ENCODE measurements at places on chromosomes 3 and 15. TPM values are rescaled to one million over a fixed set of nuclear protein-coding genes. Genes with fewer than 3 reads are reported as not detected.

GRCh38 chr3:114590309-114591047 is 296.6 kb downstream of the TIGIT start:
- no peaks in the 10 kb centered on the region for H3K27me3 ChIP-seq
- peaks cover 5% of the 10 kb centered on the region for H3K4me1 ChIP-seq
- no peak overlapping the region for H3K4me3 ChIP-seq
- H3K27ac ChIP-seq, result no peak overlapping the region
- DNase-seq, result no peak
- H3K36me3 ChIP-seq, result no peaks in the 10 kb centered on the region

Gene A4GNT
- total RNA-seq, result 19.8 TPM

Gene VEPH1
- total RNA-seq, result 0.58 TPM

DNA sequence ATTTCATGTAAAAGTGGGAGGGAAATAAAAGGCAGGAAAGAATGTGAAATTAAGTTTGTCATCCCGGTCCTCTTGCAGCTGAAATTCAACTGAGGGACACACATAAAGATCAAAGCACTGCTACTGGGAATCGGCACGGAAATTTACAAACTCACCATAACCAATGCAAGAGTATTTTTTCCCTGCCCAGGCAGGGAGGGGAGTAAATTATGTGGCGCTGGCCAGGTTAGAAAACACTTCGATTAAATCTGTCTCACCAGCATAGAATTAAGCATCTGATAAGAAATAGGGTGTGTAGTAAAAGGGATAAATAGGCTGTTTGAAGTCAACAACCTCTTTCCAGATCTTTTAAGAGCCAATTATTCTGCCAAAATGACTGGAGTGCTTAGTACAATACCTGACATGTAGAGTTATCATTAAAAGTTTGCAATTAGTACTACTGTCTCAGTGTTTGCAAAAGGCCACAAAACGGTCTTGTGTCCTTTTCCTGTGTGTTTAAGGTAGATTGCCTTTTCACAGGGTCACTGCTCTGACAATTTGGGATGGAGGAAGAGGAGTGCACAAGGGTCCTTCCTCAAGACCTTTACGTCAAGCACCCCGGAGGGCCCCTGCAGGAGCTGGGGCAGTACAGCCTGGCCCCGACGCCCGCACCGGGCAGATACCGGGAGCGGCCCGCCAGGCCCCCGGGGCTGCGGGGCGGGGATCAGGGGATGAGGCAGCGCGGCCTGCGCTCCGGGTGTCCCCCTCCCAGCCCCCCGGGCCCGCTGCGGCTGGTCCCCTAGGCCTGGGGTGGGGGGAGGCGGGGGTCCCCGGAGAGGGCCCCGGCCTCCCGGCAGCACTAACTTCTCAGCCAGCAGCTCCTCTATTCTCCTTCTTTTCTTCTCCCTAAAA is 651 bp downstream of the UBA3 start:
- H3K36me3 ChIP-seq, result peaks cover 19% of the 10 kb centered on the region
- H3K27me3 ChIP-seq, result no peaks in the 10 kb centered on the region
- DNase-seq, result no peak

- no peaks in the 10 kb centered on the region for H3K36me3 ChIP-seq
- H3K4me3 ChIP-seq, result no peak overlapping the region
- H3K27me3 ChIP-seq, result no peaks in the 10 kb centered on the region
- H3K27ac ChIP-seq, result no peak overlapping the region
Observed at GRCh38 chr3:88009066-88009465, 49.7 kb downstream of the CGGBP1 start.

Gene AMT
- 24.2 TPM for total RNA-seq

DNA sequence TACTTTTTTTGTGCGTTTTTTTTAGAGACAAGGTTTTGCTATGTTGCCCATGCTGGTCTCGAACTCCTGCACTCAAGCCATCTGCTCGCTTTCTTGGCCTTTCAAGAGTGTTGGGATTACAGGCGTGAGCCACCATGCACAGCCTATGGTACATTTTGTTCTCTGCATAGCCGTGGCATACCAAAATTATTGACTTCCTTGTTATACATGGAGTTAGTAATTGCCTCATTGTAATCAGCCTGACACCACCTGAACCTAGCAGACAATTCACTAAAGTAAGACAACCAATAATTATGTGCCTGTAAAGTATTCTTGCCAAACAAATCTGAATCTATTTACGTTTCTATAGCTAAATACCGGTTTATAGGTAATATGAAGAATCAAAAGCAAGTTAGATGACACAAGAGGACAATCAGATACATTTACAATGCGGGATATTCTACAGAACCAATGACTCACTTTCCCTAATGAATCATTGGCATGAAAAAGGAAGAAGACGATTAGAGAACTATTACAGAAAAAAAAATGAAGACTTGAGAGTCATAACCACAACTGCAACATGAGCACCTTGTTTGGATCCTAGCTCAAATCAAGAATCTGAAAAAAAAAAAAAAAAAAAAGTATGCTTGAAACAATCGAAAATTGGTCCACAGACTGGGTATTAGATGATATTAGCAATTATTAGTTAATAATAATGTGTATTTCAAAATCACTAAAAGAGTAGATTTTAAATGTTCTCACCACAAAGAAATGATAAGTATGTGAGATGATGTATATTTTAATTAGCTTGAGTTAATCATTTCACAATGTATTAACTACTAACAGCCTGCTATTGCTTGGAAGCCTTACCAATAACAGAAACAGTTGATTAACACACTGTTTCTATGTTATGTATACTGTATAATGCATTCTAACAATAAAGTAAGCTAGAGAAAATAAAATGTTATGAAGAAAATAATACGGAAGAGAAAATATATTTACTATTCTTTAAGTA is 7.1 kb downstream of the GUCA1C start:
- no peaks in the 10 kb centered on the region for H3K36me3 ChIP-seq
- no peak for DNase-seq
- no peak overlapping the region for H3K27ac ChIP-seq
- H3K4me3 ChIP-seq, result no peak overlapping the region

Gene IGDCC3
- total RNA-seq, result not detected

GRCh38 chr3:5298453-5298852 is 110.9 kb downstream of the EDEM1 start:
- no peaks in the 10 kb centered on the region for H3K4me1 ChIP-seq
- H3K27me3 ChIP-seq, result no peaks in the 10 kb centered on the region
- no peak for DNase-seq
- no peaks in the 10 kb centered on the region for H3K36me3 ChIP-seq
- H3K4me3 ChIP-seq, result no peak overlapping the region
- H3K27ac ChIP-seq, result no peak overlapping the region

Gene GP5
- total RNA-seq, result not detected

Gene ERC2
- 3.1 TPM for total RNA-seq

Gene IMPG2
- total RNA-seq, result 0.29 TPM

DNA sequence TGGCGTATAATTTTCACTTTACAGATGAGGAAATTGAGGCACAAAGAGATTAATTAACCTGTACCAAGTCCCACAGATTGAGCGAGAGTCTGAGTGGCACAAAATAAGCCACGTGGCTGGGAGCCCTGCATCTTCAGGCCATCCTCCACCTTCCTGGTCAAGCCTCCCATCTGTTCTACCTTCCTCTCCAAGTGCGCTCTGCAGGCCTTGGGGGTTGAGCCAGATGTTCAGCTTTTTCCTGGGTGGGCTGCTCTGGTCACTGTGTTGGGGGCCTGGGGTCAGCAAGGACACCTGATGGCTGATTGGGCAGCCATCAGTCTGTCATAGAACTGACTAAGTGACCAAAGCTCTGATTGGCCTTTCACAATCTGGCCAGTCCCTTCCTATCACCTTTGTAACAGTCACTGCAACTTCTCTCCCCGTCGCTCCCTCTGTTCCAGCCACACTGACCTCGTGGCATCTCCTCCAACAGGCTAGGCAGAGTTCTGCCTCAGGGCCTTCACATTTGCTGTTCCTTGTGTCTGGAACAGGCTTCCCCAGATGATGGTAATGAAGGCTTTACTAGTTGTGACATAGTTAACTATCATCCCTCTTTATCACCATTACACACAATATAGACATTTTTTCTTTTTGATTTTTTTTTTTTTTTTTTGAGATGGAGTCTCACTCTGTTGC is 46.8 kb downstream of the SCN5A start:
- H3K27ac ChIP-seq, result no peak overlapping the region
- no peaks in the 10 kb centered on the region for H3K4me1 ChIP-seq
- no peak overlapping the region for H3K4me3 ChIP-seq
- H3K36me3 ChIP-seq, result no peaks in the 10 kb centered on the region
- DNase-seq, result no peak

Gene AGTR1
- 11.0 TPM for total RNA-seq

Gene CADM2
- total RNA-seq, result not detected

DNA sequence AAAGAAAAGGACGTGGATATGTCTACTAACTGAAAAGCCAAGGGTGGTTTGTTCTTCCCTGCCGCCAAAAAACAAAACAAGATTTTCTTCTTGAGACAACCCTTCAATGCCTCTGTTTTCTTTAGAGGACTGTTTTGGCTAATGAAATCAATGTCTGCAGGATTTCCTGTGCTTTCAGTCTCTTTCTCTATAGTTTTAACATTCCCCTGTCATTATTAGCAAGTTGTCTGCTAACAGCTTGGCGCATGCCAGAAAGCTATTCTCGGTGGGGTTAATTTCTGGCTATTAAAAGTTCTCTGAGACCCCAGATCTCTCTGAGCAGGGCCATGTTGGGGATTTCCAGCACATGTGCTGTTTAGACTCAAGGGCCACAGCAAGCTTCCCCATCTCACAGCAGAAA is 56.7 kb downstream of the ITPR1 start:
- no peaks in the 10 kb centered on the region for H3K36me3 ChIP-seq
- H3K4me3 ChIP-seq, result no peak overlapping the region
- no peak for DNase-seq
- H3K27me3 ChIP-seq, result no peaks in the 10 kb centered on the region
- H3K4me1 ChIP-seq, result peaks cover 5% of the 10 kb centered on the region

GRCh38 chr3:22981861-22982260 is 221.3 kb upstream of the UBE2E2 start:
- no peaks in the 10 kb centered on the region for H3K36me3 ChIP-seq
- no peak overlapping the region for H3K4me3 ChIP-seq
- H3K27ac ChIP-seq, result no peak overlapping the region

DNA sequence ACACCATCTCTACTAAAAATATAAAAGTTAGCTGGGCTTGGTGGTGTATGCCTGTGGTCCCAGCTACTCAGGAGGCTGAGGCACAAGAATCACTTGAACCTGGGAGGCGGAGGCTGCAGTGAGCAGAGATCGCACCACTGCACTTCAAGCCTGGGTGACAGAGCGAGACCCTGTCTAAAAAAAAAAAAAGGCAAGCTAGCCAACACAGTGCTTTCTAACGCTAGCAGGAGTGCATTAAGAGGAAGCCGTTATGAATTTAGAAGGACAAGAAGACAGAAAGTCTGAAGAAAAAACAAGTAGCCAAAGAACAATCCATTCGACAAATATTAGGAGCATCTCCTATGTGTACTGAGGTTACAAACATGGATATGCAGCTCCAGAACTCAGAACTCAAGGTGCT is 28.6 kb downstream of the BHLHE40 start:
- no peaks in the 10 kb centered on the region for H3K27me3 ChIP-seq
- peaks cover under 1% of the 10 kb centered on the region for H3K4me1 ChIP-seq
- H3K36me3 ChIP-seq, result no peaks in the 10 kb centered on the region
- H3K4me3 ChIP-seq, result no peak overlapping the region
- no peak overlapping the region for H3K27ac ChIP-seq

- no peaks in the 10 kb centered on the region for H3K36me3 ChIP-seq
- no peaks in the 10 kb centered on the region for H3K4me1 ChIP-seq
Observed at GRCh38 chr3:2506776-2507175, 408.1 kb downstream of the CNTN4 start.

Gene WDR93
- total RNA-seq, result not detected

- H3K36me3 ChIP-seq, result no peaks in the 10 kb centered on the region
- no peak overlapping the region for H3K27ac ChIP-seq
- DNase-seq, result no peak
- no peaks in the 10 kb centered on the region for H3K4me1 ChIP-seq
- H3K27me3 ChIP-seq, result no peaks in the 10 kb centered on the region
Observed at GRCh38 chr15:94683902-94684301, 452.5 kb downstream of the MCTP2 start.

- H3K4me1 ChIP-seq, result no peaks in the 10 kb centered on the region
- H3K4me3 ChIP-seq, result no peak overlapping the region
- H3K36me3 ChIP-seq, result no peaks in the 10 kb centered on the region
- H3K27me3 ChIP-seq, result no peaks in the 10 kb centered on the region
- no peak overlapping the region for H3K27ac ChIP-seq
Observed at GRCh38 chr3:25679166-25679565, 14.5 kb upstream of the TOP2B start.

DNA sequence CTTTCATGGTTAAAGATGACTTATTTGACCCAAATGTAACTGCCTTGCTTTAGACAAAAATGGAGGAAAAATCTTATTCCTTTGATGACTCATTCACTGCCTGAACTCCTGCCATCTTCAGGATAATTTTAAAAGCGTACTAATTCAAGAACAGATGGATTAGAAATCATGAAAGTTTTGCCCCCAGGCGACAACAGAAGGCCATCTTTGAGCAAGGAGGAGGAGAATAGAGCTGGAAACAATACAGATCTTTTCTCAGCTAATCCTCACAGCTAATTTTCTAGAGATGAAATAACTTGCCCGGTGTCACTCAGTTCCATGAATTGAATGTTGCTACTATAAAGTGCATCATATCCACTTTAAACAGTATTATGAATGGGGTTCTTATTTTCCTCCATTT is 324.7 kb upstream of the RARB start:
- no peaks in the 10 kb centered on the region for H3K36me3 ChIP-seq
- no peak for DNase-seq
- H3K27ac ChIP-seq, result no peak overlapping the region
- no peaks in the 10 kb centered on the region for H3K4me1 ChIP-seq
- no peaks in the 10 kb centered on the region for H3K27me3 ChIP-seq

GRCh38 chr3:45887759-45888511 is 1.6 kb downstream of the CCR9 start:
- no peak for DNase-seq
- no peak overlapping the region for H3K27ac ChIP-seq
- no peaks in the 10 kb centered on the region for H3K4me1 ChIP-seq
- no peaks in the 10 kb centered on the region for H3K27me3 ChIP-seq
- no peaks in the 10 kb centered on the region for H3K36me3 ChIP-seq

DNA sequence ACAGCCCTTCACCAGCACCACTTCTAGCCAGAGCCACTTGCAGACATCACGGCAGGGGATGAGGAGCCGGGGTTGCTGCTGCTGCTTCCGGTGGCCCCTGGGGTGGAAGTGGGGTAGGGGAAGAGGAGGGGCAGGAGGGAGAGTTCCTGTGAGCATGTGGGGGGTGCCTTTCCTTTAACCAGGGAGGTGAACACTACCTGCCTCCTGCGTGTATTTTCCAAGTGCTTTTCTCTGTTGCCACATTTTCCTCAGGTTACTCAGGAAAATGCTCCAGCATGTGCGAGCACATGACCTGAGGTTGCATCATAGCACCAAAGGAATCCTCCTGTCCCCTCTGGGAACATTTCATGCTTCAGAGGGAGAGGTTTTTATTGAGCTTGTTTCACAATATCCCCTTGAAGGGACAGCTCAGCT is 12.2 kb upstream of the SACM1L start:
- H3K27me3 ChIP-seq, result no peaks in the 10 kb centered on the region
- DNase-seq, result no peak
- H3K27ac ChIP-seq, result peak overlapping the region; percentile 62
- H3K36me3 ChIP-seq, result peaks cover 50% of the 10 kb centered on the region
- peaks cover 13% of the 10 kb centered on the region for H3K4me1 ChIP-seq
- no peak overlapping the region for H3K4me3 ChIP-seq

GRCh38 chr3:125142940-125143339 is 69.6 kb downstream of the SLC12A8 start:
- H3K36me3 ChIP-seq, result no peaks in the 10 kb centered on the region
- H3K4me1 ChIP-seq, result peaks cover 55% of the 10 kb centered on the region
- DNase-seq, result no peak

Gene CPLX3
- total RNA-seq, result 37.5 TPM

Gene PLCB2
- 11.7 TPM for total RNA-seq

Gene PDZRN3
- total RNA-seq, result 57.1 TPM
